MM.1S (cell line): ENCODE measurements at places on chromosomes 4 and X.

GRCh38 chrX:119495734-119496726 is 27.8 kb downstream of the SLC25A5 start:
- DNase-seq = peak; percentile 67

DNA sequence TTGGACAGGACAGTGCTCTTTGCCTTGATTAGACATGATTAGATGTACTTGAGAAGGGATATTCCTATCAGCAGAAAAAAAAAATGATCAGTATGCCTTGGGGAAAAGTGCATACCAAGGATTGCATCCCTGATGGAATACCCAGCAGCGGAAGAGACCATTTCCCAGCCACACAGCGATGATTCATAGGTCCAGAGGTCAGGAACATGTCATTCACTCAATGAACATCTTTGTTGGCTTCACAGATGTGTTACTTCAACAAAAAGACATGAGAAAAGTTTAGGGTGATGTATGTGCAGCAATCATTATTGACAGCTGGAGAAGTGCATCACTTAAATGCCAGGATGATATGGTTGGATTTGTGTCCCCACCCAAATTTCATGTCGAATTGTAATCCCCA is 293.5 kb downstream of the ZNF674 start:
- no peak for DNase-seq

DNA sequence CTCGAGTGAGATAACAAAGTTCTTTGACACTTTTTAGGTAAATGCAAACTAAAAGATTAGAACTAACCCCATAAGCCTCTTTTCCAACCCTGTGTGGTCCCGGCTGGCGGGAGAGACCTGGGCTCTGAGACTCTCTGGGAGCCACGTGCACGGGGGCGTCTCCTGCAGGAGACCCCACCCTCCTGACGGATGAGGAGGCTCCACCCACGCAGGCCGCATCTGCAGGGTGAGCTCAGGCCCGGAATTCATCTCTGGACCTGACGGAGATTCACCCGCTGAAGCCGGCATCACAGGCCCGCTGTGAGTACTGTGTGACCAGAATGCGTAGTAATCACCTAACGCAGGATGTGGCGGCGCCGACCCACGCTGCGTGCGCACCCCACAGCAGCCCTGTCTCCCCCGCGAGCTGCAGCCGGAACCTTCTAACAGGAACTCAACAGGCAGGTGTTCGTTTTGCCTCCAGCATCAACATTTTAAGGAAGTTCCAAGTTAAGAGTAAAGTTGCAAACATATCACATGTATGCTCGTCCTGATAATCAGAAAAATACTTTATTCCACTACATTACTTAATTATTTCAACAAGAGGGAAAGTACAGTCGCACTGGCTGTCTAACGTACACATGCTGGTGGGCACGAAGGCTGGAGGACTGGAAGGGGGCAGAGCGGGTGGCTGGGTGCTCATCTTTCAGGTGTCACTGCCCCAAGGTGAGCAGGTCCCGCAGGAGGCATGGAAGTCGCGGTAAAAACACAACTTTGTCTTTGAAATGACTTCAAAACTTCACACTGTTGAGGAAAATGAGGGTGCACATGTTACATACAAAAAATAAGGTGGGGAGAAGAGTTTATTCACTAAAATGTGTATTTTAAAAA is 44.5 kb downstream of the FGFRL1 start:
- no peak for DNase-seq

- no peak for DNase-seq
Observed at GRCh38 chrX:13837290-13837745, 20.4 kb upstream of the GPM6B start.

- no peak for DNase-seq
Observed at GRCh38 chr4:42703813-42704212, 46.9 kb upstream of the ATP8A1 start.

DNA sequence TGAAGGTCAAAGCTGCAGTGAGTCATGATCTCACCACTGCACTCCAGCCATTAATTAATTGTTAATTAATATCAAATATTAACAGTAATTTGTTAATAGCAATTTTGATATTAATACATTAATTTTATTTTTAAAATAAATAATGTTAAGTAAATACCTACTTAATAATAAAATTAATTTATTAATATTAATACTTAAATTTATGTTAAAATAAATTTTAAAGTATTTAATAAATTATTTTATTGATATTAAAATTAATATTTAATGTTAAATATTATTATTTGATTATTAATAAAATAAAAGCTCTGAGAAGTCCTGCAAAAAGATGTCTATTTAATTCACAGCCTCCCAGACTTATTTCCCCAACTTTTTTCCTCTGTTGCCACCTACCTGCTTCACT is 25.1 kb upstream of the TRIM2 start:
- DNase-seq = no peak

DNA sequence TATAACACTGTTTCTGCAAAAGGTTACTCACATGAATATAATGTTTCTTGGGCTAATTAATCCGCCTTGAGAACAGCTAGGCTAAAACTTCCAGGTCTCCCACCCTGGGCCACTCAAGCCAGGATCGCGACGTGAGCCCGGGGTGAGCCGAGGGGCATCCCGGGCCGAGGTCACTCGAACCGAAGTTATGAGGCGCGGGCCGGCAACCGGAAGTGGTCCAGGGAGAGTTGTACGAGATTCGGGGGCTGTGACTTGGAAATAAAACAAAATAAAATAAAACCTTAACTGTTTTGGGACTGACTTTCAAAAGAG is 317 bp downstream of the CMC4 start:
- DNase-seq = no peak

DNA sequence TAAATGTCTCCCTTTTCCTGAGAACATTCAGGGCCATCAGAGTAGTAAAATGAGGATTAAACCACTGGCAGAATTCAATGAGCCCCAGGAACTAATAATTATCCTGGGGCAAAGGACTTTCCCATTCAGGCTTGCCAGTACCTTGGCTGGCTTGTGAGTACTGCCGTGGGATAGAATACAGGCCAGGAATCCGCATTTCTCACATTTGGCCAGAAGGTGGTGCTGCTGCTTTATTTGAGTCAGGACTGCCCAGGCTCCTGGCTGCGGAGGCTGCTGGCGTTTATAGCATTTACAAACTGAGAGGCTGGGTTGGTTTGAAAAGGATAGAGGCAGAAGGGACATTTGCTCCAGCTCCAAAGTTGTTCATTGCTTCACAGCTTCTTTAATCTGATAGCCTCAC is 91.4 kb downstream of the RTL9 start:
- peak; percentile 77 for DNase-seq

- no peak for DNase-seq
Observed at GRCh38 chrX:87621697-87622096, 104.1 kb downstream of the KLHL4 start.

DNA sequence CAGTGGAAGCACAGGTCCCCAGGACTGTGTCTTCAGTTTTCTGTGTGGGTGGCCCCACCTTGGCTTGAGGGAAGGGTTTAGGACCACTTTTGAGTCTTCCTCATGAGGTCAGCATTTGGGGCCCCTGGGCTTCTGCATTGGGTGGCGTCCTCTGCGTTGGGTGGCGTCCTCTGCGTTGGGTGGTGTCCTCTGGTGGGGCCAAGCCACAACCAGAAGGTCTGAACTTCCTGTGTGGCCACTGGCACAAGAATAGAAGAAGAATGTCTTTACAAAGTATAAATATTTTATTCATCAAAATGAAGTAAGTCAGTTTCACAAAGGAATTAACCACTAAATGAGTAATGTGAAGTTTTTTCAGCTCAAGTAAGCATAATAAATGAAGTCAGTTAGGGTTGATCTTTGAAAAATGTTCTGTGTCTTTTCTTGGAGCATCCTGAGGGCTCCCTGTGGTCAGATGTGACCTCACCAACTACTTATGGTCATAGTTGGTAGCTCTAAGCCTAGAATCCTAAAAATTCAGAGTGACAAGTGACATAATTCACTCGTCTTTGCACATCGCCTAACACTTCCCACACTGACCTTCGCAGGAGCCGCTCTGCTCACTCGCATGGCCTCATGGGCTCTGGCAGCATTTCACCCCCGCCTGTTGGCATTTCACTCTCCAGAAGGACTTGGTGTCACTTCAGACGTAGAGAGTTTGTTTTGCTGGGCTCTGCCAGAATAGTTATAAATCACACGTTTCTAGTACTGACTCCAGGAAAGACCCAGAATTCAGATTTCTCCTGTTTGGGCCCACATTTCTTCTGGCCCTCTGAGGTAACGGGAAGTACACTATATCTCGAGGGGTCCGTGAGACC is 39.0 kb upstream of the HGFAC start:
- DNase-seq = no peak

DNA sequence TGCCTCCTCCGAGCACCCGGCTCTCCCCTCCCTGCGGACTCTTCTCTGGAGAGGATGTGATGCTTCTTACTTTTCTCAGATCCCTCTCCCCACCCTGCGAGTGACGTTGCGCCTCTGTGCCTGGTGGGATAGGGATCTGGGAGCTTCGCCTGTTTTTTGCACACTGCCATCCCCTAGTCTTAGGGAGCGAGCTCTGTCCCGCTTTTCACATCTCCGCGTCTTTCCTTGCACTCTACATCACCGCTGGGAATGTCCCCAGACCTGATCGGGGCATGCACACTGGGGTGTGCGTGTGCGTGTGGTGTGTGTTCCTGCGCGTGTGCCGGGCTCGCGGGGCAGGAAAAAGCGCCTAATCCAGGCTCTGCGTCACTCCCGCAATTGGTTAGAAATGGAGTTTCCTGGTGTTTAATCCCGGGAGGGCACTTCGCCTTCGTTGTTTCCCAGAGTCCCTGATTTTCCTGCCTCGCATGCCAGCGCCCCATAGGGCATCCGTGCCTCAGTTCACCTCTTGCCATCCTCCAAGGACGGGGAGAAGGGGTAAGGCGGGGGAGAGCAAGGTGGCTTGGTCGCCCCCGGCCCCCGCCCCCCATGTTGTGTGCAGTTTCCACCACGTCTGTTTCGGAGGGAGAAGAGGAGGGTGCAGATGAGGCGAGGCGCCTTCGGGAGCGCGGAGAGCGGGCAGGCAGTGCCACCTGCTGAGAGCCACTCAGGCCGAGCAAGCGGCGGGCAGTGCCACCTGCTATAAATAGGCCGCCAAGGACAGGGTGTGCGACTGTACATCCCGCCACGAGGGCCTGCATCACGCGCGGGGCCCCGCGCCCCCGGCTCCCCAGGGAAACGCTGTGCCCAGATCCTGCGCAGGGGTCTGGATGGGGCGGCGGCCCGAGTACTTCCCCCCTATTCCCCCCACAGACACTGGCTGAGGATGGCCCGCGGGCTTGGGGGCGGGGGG is 759 bp upstream of the TBC1D1 start:
- DNase-seq = peak; percentile 57

DNA sequence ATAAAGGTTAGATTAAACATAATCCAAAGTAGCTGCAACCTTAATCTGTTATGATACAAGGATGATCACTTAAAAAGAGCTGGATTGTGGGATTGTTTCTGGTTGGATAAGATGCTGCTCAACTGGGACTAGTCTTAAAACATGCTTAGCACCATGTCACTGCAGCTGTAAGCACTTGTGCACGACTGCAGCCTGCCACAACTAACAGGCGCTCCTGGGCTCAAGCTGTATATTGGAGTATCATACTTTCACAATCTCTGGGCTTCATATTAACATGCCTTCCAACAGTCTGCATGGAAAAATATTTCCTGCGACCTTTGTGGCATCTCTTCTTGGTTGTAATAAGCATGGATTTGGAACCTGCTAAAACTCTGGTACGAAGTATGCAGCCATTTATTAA is 493.0 kb upstream of the PITX2 start:
- DNase-seq = no peak

DNA sequence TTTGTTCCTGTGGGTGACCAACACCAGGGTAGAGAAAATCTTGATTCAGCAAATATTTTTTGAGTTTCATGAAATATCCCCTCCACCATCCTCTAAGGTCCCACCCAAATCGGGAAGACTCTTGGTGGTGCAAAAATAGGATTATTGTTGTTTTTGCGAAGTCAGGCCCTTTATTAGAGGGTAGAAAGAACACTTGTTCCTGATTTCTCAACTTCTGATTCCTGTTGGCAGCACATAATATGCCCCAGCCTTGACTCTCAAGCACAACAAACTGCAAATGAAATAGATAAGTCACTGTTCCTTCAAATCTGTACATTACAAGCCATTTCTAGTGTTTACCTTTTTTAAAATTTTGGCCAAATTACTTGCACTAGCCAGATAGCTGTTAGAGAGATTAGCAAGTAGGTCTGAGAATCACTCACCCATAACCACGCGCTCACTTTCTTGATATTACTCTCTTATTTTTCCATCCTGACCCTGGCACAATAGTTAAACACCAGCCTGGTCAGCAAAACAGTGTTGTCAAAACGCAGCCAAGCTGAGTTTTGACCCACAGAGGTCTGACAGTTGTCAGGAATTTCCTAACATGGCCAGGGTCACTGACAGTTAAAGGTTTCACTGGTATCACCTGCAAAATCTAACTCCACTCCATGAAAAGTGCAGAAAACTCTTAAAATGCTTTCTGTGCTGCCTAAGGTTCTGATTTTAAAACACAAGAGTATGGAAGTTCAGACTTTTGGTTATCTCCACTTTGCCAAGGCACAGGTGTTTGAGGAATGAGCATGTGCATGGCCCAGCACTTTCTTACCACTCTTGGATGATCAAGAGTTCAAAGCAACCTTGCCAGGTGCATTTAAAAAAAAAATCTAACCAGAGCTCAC is 69.8 kb downstream of the RBM47 start:
- no peak for DNase-seq

- no peak for DNase-seq
Observed at GRCh38 chr4:25535278-25535677, 120.4 kb upstream of the SLC34A2 start.
